Cardiac septum (tissue), 1 donor: ENCODE measurements at places on chromosomes 11 and 22. TPM values are rescaled to one million over a fixed set of nuclear protein-coding genes. Genes with fewer than 3 reads are reported as not detected.

DNA sequence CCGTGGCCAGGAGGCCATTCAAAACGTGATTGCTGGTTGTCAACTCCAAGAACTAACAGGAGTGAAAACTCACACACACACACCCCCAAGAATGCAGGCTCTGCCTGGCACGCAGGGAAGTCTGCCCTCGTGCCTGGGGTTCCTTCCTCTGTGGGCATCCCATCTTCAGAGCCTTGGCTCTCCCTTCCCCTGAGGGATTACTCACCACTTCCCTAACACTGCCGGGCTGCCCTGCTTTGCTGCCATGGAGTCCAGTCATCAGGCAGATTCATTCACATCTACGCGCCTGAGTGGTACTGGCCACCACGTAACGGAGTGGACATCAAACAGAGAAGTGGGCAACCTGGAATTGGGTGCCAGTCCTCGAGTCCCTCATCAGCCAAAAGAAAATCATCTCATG lies 120.7 kb upstream of the TMEM45B start:
- DNase-seq = no peak

GRCh38 chr11:9615031-9615451 lies 41.6 kb downstream of the WEE1 start:
- no peak for DNase-seq

- DNase-seq = no peak
Measured at GRCh38 chr11:128476729-128477128, 110.6 kb downstream of the ETS1 start.

DNA sequence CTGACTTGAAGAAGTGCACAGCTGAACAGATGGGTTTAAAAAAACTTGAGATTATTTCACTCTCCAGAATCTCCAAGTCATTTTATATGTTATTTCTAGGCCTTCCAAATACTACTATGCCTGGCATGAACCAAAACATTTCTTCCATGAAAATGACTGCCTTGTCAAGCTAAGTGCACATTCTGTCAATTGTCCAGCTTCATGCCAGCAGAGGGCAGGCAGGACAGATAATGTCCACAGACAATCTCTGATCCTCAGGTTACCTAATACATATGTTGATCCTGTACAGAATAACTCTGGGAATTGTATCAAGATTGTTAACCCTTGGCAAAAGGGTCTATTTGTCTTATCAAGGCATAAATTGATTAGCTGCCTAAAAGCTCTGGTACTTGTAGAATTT lies 229.5 kb downstream of the AASDHPPT start:
- DNase-seq = no peak

GRCh38 chr11:127003260-127003981 lies 2.9 kb upstream of the KIRREL3 start:
- DNase-seq = no peak

Gene SNX32
- total RNA-seq = 0.54 TPM

GRCh38 chr11:59173964-59174663 lies 2.2 kb downstream of the DTX4 start:
- DNase-seq = no peak

DNA sequence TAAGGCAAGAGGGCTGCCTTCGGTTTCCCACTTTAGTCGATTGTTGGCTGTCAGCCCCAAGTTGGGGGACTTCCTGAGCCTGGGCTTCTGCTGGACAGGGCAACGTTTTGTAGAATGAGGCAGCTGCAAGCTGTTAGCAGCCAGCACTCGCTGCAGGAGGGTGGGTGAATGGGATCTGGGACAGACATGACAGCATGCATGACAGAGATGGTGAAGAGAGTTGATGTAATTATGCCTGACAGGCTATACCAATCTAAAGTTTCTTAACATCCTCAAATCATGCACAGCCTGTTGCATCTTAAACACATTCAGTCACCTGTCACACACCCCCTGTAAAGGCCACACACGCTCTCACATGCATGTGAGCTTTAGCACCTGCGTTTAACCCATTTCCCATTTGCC lies 49.2 kb downstream of the CWC15 start:
- DNase-seq = no peak

- DNase-seq = no peak
Measured at GRCh38 chr11:131486100-131486499, 115.7 kb downstream of the NTM start.

Gene EIF1AD
- total RNA-seq = 18.1 TPM

GRCh38 chr11:19770277-19770676 lies 57.6 kb downstream of the NAV2 start:
- no peak for DNase-seq

GRCh38 chr11:13140873-13141655 lies 131.9 kb downstream of the RASSF10 start:
- no peak for DNase-seq

DNA sequence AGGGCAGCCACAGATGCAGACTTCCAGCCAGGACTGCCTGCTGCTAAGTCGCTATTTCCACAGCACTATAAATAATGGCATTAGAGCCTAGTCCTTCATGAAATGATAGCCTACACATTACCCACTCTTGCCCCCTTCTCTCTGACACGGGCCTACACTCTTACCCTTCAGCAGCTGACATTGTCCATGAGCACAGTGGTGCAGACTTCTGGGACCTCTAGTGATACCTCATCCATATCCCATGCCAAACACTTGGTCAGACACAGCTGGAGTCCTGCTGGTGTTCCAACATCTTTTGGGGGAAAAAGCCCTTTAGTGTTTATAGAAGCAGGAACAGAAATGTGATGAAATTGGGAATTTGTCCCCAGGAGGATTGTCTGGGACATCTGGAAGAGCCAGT lies 43.4 kb upstream of the RAB1B start:
- no peak for DNase-seq

GRCh38 chr22:19825904-19826618 lies 28.6 kb downstream of the GNB1L start:
- peak; percentile 46 for DNase-seq

GRCh38 chr11:97351939-97352338 lies 962.1 kb downstream of the JRKL start:
- no peak for DNase-seq

- no peak for DNase-seq
Measured at GRCh38 chr11:114785820-114786219, 107.5 kb downstream of the NXPE2 start.

DNA sequence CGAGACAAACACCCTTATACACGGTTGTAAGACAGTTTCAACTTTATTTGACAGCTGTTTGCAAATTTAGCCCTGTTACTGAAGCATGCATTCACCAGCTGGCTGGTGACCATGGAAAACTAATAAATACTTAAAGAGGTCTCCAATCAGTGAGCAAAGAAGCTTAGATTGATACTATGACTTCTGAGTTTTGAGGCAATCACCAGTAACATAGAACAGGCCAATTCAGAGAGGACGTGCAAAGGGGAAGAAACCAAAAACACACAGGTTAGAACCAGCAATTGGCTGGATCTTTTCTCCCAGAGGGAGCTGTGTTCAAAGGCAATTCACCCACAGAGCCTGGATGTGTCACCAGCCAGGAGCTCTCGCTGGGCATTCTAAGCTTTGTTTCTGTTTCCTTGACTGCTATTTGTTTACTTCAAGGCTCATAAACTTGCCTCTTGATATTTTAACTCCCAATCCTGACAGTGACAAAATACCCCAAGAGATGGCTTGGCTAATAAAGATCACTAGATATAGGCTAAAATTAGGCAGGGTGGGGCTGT lies 113.6 kb upstream of the MTMR2 start:
- DNase-seq = no peak

DNA sequence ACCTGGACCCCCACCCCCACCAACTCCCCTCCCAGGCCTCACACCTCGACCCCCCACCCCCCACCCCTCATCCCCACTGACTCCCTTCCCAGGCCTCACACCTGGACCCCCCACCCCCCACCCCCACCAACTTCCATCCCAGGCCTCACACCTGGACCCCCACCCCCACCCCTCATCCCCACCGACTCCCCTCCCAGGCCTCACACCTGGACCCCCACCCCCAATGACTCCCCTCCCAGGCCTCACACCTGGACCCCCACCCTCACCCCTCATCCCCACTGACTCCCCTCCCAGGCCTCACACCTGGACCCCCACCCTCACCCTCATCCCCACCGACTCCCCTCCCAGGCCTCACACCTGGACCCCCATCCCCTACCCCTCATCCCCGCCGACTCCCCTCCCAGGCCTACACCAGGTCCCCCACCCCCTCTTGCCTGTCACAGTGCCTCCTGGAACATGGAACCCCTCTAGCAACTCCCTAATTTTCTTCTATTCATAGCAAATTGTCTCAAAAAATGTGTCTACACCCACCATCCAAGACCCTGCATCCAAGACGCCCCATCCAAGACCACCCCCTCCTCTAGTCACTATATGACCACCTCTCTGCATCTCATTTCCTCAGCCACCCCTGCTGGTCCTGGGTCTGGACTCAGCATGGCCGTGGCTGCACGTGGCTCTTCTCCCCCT lies 36.9 kb upstream of the BRSK2 start:
- DNase-seq = no peak

- no peak for DNase-seq
Measured at GRCh38 chr11:34679681-34680080, 58.8 kb downstream of the EHF start.

Gene UPK3A
- total RNA-seq = 0.40 TPM

GRCh38 chr22:27880778-27881394 lies 38.2 kb downstream of the PITPNB start:
- DNase-seq = no peak

Gene KRTAP5-10
- total RNA-seq = not detected

GRCh38 chr11:125281831-125282595 lies 117.5 kb downstream of the PKNOX2 start:
- DNase-seq = no peak

DNA sequence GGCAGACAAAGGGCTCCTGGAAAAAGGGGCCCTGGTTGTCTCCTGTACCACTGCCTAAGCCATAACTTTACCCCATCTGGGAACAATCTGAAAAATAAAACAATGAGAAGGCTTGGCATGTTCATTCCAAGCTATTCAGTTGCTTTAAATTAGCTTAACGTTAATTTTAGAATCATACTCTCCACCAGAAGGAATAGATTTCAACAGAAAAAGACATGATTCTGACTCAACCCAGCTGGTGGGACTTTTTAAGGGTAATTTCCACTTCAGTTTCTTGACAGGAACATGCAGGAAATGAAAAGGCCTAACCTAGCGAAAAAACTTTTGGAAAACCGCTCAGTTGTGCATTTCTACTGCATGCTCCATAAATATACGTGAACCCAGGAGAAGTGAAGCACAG lies 7.9 kb downstream of the SF3A1 start:
- DNase-seq = no peak

- DNase-seq = no peak
Measured at GRCh38 chr11:99589771-99590170, 569.0 kb downstream of the CNTN5 start.

DNA sequence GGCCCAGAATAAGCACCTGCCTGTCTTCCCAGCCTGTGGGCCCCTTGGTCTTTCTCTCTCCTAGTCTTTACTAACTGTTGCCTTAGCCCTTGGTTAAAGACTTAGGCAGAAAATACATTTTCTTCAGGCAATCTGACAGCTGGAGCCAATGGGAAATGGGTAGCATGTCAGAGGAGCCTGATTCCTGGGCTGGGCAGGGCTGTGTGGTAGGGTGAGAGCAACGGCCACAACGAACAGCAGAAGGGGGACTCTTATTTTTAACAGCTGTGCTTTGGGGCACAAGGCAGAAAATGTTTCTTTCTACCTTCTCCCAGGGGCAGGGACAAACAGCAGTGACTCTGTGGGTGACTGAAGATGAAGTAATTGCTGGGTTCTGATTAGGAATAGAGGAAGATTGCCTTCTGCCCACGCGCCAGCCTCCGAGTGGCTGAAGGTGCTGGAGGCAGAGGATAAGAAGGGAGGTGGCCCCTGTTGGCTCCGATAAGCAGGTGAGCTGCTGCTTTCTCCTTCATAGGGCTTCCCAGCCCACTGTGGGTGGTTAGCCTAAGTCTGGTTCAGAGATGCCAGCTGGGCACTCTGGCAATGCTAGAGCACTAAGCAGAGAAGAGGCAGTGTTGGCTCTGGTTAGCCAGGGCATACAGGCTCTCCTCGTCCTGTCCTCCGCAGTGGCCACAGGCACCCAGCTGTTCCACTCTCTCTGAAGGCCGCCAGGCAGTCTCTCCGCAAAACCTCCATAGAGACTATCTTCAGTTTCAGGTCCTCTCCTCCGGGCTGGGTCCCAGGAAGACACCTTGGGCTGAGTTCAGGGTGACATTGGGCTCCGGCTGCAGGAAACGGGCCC lies 1.5 kb downstream of the YPEL4 start:
- no peak for DNase-seq

DNA sequence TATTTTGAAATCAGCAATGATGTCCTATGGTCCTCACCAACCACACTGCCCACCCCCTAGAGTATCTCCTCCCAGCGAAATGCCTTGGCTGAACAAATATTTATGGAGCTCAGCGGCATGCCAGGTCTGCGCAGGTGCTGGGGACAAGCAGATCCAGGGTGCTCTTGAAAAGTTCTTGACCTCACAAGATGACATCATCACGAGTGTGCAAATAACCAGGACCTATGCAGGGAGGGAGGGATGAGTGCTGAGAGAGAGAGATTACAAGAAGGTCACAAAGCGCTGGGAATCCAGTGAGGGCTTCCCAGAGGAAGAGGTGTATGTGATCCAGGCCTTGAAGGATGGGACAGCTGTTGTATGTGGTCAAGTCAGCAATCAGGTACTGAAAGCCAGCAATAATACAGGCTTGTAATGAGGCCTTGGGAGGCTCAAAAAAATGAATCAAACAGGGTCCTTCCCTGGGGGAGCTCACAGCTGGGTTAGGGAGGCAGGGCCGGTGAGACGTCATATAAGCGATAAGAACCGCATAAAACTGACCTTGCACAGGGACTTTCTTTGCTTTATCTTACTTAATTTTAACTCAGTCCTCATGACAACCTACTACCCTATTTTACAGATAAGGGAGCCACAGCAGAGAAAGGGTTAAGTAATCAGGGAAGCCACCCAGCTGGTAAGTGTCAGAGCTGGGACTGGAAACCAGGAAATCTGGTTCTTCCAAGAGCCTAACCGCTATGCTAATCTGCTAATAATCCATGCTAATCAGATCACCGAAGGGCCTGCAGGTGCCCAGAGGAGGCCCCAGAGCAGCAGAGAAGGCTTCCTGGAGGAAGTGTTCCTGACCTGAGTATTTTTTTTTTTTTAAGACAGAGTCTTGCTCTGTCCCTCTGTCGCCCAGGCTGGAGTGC lies 8.2 kb downstream of the ARRB1 start:
- no peak for DNase-seq

DNA sequence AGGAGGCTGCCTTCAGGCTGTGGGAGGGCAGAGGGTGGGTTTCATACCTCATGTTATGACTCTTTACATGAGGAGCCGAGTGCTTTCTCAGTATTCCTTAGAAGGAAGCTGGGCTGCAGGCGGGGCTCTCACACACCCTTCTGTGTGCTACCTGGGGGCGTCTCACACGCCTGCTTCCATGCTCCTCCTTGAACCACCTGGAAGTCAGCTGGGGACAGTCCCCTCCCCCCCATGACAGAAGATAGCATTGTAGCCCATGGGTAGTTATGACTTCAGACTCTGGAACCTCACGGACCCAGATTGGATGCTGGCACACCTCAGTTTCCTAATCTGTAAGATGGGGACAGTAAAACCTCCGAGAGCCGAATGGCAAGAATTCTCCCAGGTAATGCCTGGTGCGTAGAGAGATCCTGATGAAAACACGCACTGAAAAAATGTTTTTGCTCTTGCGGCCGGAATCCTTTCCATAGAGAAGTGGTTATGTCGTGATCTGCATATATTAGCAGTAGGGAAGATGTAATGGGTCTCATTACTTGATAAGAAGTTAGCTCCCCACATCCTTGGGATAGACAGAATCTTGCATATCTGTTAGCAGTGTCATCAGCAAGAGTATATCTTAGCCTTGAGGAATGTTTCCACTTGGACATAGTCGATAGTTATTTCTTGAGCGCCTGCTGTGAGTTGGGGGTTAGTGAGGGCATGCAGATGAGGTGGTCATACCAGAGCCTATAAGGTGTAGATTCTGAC lies 4.9 kb downstream of the DAGLA start:
- DNase-seq = no peak

Gene RABL2B
- 9.2 TPM for total RNA-seq
